Activated naive CD8-positive, alpha-beta T cell treated with anti-CD3 and anti-CD28 coated beads, Interleukin-2, amount 10 ng/mL, durations not matched to agents 7 days and 5 days (primary cell): ENCODE measurements at places on chromosomes 16 and 17. TPM values are rescaled to one million over a fixed set of nuclear protein-coding genes. Genes with fewer than 3 reads are reported as not detected.

CES5A gene
- total RNA-seq = not detected

PRSS22 gene
- total RNA-seq = not detected

DNA sequence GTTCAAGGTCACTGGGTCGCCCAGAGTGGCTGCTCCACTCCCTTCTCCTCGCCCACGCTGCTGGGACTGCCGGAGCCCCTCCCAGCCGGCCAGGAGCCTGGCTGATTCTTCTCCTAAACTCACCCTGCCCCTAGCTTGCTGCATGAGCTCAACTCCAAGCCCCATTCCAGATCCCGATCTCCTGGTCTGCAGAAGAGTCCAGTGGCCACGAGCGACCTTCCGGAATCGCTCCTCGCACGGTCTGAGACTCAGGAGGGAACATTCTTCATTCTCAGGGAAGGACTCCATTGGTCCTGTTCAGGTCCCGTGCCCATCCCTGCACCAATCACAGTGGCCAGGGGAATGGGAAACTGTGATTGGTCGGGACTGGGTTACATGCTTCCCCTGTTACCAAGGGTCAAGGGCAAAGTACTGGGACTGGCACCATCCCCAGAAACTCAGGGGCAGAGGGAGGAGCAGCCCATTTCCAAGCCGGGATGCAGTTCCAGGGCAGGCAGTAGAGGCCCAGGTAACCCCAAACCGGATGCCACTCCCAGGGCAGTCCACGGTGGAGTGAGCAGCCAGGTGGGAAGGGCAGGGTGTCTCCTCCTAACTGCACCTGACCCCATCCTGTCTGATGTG is 24.5 kb upstream of the CIBAR2 start:
- H3K27ac ChIP-seq = no peak overlapping the region
- H3K27me3 ChIP-seq = peaks cover 35% of the 10 kb centered on the region
- DNase-seq = no peak
- no peak overlapping the region for H3K4me3 ChIP-seq

CBX2 gene
- 9.6 TPM for total RNA-seq

DNA sequence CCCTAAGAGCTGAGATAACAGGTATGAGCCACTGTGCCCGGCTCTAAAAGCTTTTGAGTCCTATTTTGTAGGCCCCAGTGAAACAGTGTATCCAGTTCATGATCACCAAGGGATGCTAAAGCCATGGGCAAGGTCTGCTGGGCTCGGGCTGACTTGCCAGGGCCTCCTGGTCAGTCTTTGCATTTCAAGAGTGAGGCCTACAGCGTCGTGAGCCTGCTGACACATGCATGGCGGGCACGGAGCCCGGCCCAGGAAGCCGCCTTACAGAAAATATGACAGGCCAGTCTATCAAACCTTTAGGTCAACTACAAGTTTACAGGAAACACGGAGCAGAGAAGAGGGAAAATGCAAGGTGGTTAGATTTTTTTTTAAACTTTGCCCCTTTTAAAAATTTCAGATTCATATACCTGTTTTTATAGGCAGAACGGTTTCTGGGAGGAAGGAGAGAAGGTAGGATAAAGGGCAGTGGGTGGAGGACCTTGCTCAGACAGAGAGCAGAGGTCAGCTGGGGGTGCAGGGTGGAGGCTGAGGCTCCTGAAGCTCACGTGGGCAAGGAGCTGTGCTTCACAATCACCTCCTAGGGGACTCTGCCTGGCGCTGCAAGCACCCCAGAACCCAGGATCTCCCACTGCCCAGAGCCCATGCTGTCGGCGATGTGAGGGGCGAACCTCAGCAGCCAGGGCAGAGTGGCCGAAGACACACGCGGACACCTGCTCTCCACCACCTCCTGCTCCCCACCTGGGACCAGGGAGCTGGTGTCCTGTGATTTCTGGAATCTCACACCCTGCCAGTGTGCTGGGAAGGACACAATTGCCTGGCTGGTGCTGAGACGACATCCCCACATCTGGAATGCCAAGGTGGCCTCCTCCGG is 21.3 kb downstream of the C16orf95 start:
- H3K4me1 ChIP-seq = peaks cover 2% of the 10 kb centered on the region
- peaks cover 9% of the 10 kb centered on the region for H3K36me3 ChIP-seq
- H3K27me3 ChIP-seq = no peaks in the 10 kb centered on the region
- no peak overlapping the region for H3K27ac ChIP-seq
- no peak overlapping the region for H3K4me3 ChIP-seq
- DNase-seq = no peak

- no peaks in the 10 kb centered on the region for H3K27me3 ChIP-seq
- H3K36me3 ChIP-seq = no peaks in the 10 kb centered on the region
Measured at GRCh38 chr16:20042848-20043247, 30.8 kb downstream of the GPR139 start.

DNA sequence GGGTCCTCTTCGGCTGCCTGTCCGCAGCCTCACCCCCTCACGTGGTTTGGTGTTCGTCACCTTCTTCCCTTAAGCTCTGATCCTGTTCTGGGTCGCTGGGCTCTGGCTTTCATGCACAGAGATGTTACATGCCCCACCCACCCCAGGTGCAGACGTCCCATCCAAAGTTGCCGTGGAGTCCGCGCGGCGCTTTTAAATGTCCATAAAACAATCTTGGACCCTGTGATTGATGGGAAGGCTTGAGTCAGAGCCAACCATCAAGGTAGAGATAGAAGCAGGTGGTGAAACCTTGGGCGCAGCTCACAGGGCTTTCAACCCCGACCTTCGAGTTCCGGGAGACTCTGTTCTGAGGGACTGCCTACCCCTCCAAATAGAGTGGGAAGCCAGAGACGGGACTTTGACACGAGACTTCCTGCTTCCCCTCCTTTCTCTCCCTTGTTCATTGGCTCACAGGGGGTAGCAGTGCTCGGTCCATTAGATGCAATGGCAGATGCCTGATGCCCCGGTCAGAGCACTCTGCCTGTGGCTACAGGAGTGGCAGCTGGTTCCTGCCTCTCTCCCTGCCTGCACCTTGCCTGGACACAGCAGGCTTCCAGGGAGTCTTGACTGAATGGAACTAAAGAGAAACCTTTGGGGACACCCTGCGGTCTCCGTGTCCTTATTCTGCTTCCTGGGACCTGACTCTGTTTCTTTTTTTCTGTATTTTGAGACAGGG is 4.0 kb downstream of the ENGASE start:
- DNase-seq = no peak
- H3K36me3 ChIP-seq = peaks cover 7% of the 10 kb centered on the region
- no peak overlapping the region for H3K4me3 ChIP-seq
- peaks cover 6% of the 10 kb centered on the region for H3K4me1 ChIP-seq

DNA sequence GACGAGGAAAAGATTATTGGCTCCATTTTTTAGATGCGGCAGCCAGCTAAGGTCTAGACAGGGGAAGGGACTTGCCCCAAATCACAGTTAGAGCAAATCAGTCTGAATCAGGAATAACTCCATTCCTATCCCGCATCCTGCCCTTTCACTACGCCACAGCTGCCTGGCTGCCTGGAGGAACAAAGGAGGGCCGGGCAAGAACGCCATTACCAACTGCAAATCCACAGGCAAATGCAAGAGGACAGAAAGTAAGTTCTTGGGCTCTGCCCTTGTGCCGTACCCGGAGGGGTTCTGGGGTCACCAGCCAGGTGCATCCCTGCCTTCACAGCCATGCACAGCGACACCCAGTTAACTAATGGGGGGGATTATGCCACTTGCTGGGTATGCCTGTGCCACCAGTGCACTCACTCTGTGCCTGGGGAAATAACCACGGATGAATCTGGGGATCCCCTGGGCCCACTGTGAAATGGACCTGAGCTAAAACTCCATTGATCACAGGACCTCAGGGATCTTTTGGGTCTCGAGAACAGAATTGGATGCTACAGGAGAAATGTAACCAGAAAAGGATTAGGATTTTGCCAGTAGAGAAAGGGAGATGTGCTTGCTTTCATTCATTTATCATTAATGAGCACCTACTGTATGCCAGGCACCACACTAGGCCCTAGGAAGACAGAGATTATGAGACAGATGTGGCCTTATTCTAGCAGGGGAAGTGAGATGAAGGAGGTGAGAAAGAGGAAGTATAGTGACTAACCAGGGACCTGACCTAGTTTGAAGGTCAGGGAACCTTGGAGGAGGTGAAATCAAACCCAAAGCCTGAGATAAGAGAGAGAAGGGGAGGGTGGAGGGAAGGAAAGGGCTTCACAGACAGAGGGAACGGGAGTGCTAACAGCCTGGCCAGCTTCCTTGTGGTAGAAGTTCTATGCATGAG is 17.7 kb downstream of the BCL7C start:
- peaks cover 16% of the 10 kb centered on the region for H3K4me1 ChIP-seq
- H3K4me3 ChIP-seq = peak overlapping the region; percentile 98
- peaks cover 12% of the 10 kb centered on the region for H3K36me3 ChIP-seq

- H3K27me3 ChIP-seq = peaks cover 59% of the 10 kb centered on the region
- H3K27ac ChIP-seq = no peak overlapping the region
- peaks cover 36% of the 10 kb centered on the region for H3K4me1 ChIP-seq
- DNase-seq = no peak
- H3K4me3 ChIP-seq = peak overlapping the region; percentile 4
Measured at GRCh38 chr17:8116776-8117175, 1.5 kb downstream of the ALOXE3 start.

C17orf78 gene
- not detected for total RNA-seq
